ENCODE measurements at places on chromosomes 6 and 20. TPM values are rescaled to one million over a fixed set of nuclear protein-coding genes. Genes with fewer than 3 reads are reported as not detected.
A peak's percentile ranks its signal among the peaks of the same experiment; 100 is the strongest.

Gene PBOV1
- not detected for total RNA-seq

- DNase-seq = no peak
These were observed 227.3 kb downstream of the TBX18 start for GRCh38 chr6:84536885-84537638.

DNA sequence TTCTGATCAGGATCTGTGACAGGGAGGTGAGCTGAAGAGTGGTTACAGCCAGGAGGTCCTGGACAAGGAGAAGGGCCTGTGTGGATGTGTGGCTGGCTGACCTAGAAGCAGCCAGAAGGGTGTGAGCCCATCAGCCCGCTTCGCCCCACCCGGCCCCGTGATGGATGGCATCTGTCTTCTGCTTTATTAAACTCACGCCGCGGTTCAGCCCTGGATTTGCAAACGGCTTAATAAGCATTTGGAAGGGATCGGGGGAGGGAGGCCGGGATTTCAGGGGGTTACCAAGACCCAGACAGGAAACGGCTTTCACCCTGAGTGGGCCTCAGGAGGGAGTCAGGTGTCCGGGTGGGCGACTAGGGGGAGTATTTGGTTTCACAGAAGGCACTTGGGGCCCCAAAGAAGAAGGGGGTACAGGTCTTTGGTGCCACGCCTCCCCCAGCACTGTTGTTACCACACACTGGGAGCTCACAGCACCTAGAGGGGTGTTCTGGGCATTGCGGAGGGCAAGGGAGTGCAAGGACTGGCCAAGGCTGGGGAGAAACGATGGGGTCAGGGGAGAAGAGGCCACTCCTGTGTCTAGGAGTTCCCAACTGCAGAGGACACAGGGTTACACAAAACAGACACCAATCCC is 53.8 kb upstream of the FOXP4 start:
- no peak for DNase-seq

GRCh38 chr6:23003671-23004467 is 434.5 kb downstream of the HDGFL1 start:
- DNase-seq = peak; percentile 94

Gene HMGCLL1
- 0.51 TPM for total RNA-seq

Gene LY6G6D
- not detected for total RNA-seq

Gene GMDS
- 12.7 TPM for total RNA-seq

GRCh38 chr6:57261926-57262325 is 39.8 kb upstream of the RAB23 start:
- peak; percentile 83 for DNase-seq

GRCh38 chr6:134299236-134299635 is 18.7 kb downstream of the SGK1 start:
- DNase-seq = peak; percentile 90

- DNase-seq = peak; percentile 72
These were observed 37.1 kb downstream of the TNFAIP3 start for GRCh38 chr6:137903933-137904821.

GRCh38 chr20:59577037-59577808 is 27.1 kb upstream of the PHACTR3 start:
- DNase-seq = no peak

Gene WFDC12
- not detected for total RNA-seq

Gene FAM162B
- 13.1 TPM for total RNA-seq

DNA sequence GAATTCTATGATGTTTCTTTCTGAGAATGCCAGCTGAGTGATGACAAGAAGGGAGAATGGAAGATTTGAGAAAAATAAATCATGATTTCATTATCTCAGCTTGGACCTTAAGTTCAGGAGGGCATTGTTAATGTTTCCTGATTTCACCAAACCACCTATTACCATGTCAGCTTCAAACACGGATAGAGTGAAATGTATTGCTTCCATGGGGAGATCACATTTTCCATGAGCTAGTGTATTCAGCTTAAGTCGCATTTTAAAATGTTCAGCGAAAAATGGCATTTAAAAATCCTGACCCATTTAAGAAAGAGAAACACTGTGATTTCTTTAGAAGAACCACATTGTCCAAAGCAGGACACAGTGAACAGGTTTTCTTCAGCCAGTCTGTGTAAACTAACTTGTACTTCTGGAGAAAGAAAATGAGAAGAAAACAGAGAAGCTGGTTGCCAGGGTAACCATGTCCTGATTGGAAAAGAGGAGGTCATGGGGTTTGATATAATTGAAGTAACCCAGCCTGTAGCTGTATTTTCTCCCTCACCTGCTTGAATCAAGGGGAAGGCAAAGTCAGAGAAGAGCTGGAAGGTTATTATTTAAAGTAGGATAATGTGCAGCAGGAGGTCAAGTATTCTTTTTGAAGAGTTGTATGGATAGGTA is 684.1 kb upstream of the NRSN1 start:
- no peak for DNase-seq

DNA sequence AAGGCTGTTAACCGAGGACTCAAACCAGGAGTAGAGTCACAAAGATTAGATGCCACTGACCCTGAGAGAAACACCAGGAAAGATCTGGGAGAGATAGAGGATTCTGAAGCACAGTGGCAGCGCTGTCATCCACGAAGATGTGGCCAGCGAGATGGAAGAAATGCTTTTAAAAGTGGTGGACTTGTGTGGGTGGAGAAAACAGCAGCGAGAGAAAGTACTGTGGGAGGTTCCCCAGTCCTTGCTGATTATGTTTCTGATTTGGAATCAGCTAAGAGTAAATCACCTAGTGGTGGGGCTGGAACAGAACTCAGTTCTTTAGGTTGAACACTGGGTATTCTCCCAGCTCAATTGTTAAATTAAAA is 435 bp upstream of the ZNF322 start:
- peak; percentile 31 for DNase-seq

GRCh38 chr6:25898289-25898977 is 24.4 kb upstream of the SLC17A3 start:
- DNase-seq = no peak

GRCh38 chr6:128558021-128558420 is 37.6 kb upstream of the PTPRK start:
- DNase-seq = no peak

Gene TSBP1
- total RNA-seq = not detected

Gene RIMS4
- under 0.01 TPM for total RNA-seq

Gene SPATA25
- 3.6 TPM for total RNA-seq

DNA sequence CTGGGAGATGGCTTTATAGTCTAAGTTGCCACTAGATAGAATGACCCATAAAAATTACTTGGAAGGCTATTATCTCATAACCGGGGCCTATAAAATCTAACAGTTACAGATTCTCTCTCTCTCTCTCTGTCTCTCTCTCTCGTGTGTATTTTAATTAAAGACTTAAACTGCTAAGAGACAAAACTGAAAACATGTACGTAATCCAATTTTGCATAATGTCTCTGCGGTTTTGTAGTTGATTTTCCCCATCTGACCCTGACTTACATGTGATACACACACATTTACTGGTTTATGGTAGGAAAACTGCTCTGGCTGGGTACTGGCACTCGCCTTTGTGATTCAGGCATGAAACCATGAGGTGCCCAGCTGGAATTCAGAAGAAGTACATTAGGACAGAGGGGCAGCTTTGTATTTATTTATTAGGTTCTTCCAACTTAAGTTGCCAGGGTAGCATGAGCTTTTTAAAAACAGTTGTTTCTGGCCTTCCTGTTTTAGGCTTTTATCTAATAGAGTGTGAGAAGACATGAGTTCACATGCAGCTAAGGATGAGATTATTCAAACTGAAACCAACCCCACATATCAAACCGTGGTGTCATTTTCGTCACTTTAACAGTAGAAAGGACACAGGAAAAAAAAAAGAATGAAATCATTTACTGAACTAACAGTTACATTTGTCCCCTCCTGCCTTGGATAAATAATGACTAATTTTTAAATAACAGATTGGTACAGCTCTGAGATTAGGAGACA is 182.5 kb downstream of the GMPR start:
- peak; percentile 57 for DNase-seq

Gene C6orf120
- 46.2 TPM for total RNA-seq

GRCh38 chr6:72418495-72418894 is 203.4 kb upstream of the KCNQ5 start:
- DNase-seq = peak; percentile 84

- DNase-seq = no peak
These were observed 39.5 kb downstream of the SLC24A3 start for GRCh38 chr20:19251958-19252357.

DNA sequence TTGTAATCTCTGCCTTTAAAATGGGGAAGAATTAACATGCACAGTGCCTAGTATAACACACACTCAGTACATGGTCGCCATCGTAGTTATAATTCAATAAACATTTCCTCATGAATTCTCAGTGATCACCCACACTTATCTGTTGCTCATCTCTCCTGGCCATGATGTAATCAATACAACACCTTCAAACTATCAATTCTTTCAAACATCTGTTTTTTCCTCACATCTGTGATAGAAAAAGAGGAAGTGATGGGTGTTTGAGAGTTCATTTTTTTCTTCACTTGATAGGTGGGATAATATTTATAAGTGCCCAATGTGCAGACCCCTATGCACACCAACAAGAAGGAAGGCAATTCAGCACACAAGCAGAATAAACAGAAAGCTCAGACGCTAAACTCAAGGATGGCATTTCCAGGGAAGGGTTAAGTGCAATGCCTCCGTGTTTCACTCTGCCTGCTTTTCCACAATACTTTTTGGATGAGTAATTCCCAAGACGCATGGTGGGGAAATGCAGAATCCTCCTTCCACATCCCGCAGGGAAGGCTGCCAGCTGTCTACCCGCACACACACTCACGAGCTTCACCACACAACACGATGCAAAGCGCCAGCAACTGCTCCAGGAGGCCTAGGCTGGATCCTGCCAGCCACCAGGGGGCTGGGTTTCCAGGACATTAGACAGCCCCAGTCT is 100.3 kb downstream of the GMPR start:
- peak; percentile 99 for DNase-seq

DNA sequence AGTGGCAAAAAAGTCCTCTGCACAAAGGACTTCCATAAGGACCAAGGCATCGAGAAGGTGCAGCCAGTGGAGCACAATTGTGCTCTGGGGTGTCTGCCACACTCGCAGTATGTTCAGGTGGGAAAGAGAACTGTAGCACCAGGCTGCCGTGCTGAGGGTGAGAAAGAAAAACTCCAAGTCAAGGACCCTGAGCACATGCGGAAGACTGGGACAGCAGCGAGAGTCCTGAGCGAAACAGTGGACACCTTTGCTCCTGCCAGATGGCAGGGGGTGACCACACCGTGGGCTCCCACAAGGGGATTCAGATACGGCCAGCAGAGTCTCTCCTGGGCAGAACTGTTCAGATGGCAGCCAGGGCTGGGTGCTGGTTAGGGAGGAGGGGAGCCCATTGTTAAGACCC is 73.6 kb downstream of the POPDC3 start:
- DNase-seq = no peak

Gene LHFPL5
- not detected for total RNA-seq

DNA sequence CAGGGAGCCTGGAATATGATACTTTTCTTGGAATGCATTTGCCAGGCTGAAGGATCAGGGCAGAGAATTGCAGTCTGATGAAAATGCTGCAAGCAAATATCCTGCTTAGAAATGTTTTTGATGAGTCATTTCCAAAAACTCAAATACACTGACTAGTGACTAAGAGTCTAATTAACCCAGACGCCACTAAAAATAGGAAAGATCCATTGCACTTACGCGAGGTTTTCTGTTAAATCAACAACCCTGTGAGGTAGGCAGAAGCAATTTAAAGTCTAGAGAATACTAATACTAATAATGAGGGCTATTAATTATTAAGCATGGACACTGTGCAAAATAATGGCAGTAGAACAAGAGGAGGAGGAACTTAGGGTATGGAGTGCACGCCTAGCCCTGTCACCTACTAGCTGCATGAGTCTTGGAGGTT is 130.1 kb upstream of the DOK5 start:
- DNase-seq = peak; percentile 91

DNA sequence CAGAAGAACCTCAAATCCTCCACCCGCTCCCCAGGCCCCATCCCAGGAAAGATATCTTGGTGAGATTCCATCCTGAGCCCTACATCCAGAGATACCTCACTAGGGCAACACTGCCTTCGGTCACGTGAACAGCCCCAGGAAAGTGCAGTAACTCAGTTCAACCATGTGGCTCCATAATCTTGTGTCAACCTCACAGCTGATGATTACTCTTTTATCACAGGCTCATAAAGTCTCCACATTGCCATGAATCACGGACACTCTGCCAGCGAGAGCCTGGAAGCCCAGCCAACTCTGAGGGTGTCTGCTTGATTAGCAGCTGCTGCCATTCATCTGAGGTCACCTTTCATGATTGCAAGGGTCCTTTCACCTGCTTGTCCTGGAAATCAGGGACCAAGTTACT is 175.8 kb upstream of the LRFN2 start:
- no peak for DNase-seq

DNA sequence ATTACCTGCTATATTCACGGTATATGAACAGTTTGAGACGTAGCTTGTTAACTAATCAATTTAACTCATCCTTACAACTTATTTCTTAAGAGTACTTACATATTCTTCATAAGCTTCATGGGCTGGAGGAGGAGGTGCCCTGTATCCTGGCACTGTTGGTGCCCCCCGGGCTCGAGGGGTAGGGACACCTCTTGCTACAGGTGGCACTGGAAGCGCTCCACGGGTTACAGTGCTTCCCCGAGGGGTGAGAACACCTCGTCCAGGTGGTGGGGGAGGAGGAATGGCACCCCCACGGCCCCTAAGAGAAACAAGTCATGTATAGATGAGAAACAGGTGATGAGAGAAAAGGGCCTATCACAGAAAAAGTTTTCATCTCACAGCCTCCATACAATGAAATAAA is 391.5 kb downstream of the KHDRBS2 start:
- no peak for DNase-seq

- no peak for DNase-seq
These were observed 116.4 kb downstream of the FLRT3 start for GRCh38 chr20:14220986-14221385.

Gene DZANK1
- total RNA-seq = 0.83 TPM

Gene THEMIS
- not detected for total RNA-seq

GRCh38 chr6:92109956-92110355 is 1309.4 kb downstream of the EPHA7 start:
- no peak for DNase-seq

DNA sequence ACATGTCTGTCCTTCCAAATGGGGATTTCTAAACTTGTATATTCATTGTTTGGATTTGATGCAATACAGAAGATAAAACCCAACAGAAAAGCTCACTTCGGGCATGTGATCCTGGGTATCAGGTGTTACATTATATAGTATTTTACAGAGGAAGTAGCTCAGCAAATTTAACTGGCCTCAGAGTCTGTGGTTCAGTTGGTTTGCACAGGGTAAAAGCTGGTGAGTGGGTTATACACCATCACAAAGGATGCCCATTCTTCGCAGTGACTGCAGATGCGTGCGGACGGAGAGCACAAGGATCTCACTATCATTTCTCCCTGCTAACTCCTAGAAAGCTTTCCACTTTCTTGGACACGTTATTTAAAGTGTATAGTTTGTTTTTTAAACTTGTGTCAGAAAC is 236.7 kb downstream of the TMEM242 start:
- no peak for DNase-seq

Gene BACH2
- total RNA-seq = 1.5 TPM

Gene FOXA2
- total RNA-seq = not detected

DNA sequence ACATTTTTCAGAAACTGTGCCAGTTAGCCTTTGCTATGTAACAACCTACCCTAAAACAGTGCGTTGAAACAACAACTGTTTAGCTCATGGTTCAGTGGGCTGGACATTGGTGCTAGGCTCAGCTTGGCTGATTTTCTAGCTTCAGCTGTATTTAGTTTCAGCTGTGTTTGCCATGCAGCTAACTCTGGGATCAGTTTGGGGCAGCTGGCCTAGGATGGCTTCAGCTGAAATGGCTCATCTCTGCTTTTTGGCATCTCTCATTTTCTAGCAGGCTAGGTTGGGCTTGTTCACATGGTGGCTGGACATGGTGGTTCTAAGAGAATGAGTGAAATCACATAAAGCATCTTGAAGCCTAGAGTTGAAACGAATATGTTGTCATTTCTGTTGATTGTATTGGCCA is 464.2 kb downstream of the QKI start:
- no peak for DNase-seq
